ENCODE measurements at places on chromosomes 6 and 20.

GRCh38 chr20:5511930-5512329 is 195.2 kb upstream of the PROKR2 start:
- no peak for DNase-seq

DNA sequence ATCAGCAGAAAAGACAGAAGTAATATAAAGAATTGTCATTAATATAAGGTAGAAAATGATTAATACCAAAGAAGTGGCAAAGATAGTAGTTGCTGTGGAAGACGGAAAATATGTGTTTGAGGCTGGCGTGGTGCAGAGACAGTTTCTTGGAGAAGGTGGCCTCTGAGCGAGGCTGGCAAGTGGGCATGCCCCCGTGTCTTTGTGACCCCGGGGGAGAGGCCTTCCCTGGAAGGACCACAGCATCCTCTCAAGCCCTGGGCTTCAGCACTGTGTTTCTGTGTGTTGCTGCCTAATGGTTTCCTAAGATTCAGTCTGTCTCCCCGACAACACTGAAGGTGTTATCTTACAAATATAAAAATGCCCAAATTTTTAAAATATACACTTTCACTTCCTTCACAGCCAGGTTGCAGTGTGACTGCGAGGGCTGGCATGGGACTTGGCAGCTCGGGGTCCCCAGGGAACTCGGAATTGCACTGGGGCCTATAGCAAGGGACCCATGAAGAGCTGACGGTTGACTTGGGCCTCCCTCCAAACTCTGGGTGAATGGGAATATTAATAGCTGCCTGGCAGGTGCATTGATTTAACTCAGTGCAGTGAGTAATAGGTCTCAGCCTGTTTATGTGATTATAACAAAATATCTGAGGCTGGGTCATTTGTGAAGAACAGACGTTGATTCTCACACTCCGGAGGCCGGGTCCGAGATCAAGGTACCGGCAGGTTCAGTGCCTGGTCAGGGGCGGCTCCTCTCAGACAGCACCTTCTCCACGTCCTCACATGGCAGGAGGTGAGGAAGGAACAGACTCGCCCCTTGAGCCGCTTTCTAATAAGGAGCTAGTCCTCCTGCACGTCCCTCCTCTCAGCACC is 47.4 kb upstream of the AFDN start:
- no peak for DNase-seq

GRCh38 chr6:49430187-49430586 is 32.9 kb downstream of the MMUT start:
- DNase-seq: no peak

DNA sequence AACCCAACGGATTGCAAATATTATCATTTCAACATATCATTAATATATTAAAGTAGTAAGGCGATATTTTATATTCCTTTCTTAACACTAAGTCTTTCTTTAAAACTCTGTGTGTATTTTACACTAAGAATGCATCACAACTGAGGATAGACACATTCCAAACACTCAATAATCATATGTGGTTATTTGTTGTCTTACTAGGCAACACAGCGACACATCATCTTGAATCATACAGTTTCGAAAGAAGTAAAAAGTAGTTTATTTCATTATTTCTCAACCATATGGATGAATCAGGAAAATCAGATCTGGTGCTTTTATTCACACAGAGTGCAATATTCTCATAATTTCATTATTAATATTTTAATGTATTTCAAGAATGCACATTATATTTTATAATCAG is 662.4 kb downstream of the EPHA7 start:
- no peak for DNase-seq

DNA sequence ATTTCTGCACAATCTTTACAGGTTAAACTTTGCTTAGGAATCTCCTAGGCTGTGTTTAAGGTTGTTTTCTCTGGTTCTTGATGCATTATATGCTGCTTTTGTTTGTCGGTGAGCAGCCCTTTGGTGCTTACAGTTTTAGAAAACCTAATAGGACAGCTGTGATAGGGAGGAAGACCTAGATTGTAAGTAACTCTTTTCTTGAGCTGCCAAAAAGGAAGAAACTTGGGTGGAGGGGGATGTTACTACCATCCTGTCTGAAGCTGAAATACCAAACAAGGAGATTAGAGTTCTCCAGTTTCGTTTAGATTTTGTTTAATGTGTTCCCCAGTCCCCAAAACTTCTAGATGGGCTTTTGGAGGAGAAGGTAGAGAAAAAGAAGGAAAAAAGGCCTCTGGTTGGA is 72.0 kb downstream of the ANKS1A start:
- no peak for DNase-seq

GRCh38 chr20:30595698-30596097 is 661.8 kb upstream of the DEFB115 start:
- DNase-seq: no peak

- DNase-seq: peak; percentile 9
These were observed 833.5 kb downstream of the DHX35 start for GRCh38 chr20:39795401-39796272.

DNA sequence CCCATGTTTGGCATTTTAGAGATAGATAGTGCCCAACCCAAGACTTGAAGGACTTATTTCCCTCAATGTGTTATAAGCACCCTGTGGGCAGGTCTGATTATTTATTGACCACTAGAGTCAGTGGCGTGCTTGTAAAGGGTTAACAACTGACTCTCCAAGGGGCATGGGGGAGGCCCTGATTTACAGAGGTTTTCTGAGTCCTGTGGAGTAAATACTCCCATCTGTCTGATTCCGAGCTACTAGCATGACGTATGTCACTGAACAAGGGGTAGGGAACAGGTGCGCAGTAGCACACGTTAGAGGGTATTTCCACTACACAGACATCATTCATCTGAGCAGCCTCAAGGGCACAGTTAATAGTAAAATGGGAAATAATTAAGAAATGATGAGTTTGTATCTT is 17.4 kb upstream of the TRAM2 start:
- no peak for DNase-seq

DNA sequence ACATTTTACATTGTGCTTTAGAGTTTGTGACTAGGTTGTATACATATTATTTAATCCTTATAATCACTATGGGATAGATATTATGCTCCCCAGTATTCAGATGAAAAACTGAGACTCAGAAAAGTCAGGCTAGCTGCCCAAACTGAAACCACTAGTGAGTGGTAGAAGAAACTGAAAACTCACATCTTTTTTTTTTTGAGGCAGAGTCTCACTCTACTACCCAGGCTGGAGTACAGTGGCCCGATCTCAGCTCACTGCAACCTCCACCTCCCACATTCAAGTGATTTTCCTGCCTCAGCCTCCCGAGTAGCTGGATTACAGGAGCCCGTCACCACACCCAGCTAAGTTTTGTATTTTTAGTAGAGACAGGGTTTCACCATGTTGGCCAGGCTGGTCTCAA is 22.2 kb downstream of the RNF24 start:
- DNase-seq: no peak

GRCh38 chr6:145292066-145292465 is 443.3 kb downstream of the EPM2A start:
- DNase-seq: no peak

DNA sequence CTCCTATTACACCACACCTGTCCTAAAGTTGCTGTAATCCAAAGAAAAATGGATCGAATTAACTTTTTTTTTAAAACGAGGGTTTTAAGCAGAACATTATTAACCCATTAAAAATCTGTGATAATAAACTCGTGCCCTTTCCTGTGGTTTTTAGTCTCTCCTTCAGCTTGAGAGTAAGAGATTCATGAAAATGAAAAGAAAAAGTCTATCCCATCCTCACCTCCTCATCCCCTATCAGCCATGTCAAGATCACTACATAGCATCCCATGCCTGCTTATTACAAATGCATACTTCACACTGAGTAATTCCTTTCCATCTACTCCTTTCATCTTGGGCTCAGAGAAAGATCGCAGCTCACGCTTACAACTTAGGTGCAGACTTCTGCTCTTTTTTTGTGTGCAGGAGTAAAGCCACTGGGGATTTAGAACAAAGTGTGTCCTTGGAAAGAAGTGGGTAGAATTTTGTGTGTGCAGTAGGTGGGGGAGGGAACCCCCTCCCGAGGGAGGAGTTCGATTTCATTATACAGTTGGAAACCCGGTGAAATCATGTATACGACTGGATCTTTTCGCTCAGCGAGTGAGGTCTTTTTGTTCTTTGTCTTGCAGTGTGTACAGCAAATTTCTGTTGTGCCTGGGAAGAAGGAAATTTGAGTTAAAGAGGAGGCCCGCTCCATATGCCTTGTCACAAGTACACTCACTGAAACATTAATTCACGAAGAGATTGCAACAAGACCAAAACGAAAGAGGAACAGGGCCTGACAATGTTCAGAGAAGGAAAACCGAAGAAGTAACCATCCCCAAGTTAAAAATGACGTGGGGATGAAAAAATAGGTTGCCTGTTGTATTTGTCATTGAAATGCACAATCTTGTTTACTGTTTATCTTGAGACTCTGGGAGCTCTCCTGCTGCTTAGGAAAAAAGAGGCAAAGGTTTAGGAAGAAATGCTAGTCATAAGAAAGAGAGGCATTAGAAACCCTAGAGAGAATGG is 146.5 kb upstream of the ZNF217 start:
- DNase-seq: no peak

DNA sequence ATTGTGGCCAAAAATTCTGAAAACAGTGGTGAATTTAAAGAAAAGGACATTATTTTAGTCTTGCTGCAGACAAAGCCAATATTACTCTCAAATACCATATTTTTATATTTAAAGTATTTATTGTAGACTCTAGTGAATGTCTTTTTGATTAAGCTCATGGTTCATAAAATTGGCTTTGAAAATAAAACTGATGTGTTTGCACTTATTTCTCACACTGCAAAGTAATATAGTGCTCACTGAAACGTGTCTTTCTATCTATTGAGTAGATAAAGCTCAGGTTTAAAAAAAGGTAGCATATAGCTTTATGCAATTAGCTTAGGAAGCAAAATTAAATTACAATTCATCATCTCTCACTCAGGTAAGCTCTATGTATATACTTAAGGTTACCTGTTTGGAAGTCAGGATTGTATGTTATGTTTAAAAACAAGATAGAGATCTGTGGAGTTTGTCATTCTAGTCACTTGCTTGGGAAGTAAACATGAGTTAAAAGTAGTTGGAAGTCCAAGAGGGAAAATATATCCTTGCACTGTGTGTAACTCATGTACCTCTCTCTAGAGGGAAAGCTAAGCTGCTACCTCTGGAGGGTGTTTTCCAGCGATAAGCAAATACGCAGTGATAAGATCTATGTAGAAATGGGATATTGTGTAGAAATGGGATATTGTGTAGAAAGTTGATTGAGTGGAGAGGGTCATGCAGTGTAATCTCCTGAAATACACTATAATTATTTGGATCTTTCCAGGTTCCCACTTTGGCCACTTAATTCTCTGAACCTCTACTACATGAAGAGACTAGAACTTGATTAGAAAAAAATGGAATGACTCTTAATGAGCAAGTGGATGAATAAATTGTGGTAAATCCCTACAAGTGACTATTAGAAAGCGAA is 29.9 kb upstream of the SPTLC3 start:
- no peak for DNase-seq

DNA sequence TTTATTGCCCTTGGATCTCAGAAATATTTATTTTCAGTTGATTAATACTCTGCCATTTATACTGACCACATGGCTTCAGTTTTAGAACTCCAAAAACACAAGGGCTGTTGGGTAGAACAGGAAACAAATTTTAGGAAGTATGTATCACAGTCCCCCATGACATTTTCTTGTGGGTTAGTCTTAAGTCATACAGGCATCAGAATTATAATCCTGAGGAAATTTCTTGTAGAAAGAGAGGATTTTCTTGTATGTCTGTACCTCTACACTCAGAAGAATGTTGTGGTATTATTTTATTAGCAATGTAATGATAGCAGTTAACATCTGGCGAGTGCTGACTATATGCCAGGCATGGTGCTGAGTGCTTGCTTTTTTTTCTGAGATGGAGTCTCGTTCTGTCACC is 302.9 kb downstream of the CLIC5 start:
- DNase-seq: no peak

DNA sequence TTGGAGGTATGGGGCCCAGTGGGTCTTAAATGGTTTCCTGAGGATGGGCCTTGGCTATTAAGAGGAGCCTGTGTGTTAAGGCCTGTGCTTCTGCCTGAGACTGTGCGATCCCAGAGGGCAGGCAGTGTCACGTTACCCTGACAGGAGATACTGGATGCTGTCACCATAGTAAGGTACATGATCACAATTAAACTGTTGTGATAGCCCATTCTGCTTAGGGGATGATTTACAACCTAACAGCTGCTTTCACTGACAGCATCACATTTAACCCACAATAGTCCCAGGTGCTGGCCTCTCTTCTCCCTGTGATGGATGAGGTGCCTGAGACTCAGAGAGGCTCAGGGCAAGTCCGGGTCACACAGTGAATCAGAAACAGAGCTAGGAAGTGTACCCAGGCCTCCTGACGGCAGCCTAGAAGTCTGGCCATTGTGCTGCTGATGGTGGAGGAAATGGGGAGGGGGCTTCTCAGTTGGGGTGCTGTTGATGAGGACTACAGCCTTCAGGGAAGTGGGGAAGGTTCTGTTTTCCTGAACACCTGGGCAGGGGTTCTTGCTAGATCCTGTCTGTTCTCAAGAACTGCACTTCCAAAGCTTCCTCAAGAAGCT is 97.3 kb downstream of the MDGA1 start:
- DNase-seq: no peak

DNA sequence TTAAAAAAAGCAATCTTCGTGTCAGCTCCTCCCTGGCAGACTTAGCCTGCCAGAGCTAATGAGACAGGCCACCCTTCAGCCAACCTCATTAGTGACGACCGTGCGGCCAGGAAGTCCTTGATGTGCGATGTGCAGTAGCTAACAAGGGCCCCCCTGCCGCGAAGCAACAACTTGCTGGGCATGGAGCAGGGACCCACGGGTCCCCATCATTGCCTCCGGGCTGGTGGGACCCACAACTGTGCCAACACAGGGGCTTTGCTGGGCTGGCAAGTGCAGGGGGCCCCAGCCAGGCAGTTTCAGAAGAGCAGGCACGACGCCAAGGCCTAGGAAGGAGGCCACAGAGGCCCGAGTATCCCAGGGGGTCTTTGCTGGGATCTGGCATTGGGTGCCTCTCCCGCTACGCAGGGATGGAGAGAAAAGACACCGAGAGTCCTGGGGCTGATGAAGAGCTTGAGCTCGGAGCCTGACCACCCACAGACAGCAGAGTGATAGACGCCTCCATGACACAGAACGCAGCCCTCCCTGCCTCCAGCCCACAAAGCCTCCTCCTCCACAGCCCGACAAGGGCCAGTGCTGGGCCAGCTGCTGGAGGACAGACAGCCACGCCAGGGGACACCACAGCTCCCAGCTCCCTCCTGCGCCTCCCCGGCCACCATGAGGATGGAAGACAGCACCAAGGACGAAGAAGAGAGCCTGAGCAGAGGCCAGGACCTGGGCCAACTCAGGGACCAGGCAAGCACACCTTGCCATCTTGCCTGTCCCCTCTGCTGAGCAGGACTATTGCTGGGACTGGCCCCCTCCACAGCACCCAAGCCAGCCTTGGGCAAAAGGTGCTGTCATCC is 96.6 kb downstream of the YTHDF1 start:
- no peak for DNase-seq

DNA sequence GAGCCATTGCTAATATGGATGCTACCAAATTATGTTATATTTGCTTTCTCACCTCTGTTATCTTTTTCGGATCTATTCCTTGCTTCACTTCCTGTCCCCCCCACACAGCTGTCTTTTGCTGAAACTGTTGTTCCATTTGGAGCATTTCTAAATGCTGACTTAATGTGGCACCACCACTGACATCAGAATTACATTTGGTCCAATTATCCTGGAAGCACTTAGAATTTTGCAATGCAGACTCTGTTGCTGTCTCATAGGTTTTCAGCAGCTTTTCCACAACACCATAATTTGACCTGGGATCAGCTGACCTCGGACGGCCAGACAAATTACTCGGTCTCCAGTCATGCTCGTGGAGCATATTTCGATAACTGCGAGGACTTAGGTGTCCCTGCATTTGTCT is 12.8 kb downstream of the KIAA0408 start:
- no peak for DNase-seq

GRCh38 chr6:146434732-146435390 is 108.8 kb upstream of the RAB32 start:
- no peak for DNase-seq

Measured in fibroblast of the aortic adventitia (primary cell).